ENCODE measurements at places on chromosomes 1 and 21.

- DNase-seq: no peak
Observed at GRCh38 chr1:8161546-8162105, 135.5 kb upstream of the ERRFI1 start.

GRCh38 chr1:248373761-248374160 is 1.8 kb upstream of the OR2T6 start:
- DNase-seq: no peak

- no peak for DNase-seq
Observed at GRCh38 chr1:175797576-175797975, 54.2 kb upstream of the TNR start.

- DNase-seq: no peak
Observed at GRCh38 chr1:115606305-115606704, 35.5 kb upstream of the VANGL1 start.

DNA sequence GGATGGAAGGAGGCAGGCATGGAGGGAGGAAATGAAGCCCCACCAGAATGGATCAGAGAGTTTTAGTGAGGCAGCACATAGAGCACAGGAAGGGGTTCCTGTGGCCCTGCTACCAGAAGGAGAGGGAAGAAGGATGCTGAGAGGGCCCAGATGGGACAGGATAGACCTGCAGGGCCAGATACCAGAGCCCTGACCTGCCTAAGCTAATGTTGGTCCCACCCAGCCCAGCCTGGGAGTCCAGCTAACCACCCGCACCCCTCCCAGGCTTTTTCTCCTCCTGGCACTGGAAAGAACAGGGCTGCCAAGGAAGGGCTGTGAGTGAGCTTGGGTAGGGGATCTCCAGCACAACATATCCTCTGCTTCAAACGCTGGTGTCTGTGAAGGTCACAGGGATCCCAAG is 6.9 kb downstream of the NECTIN4 start:
- DNase-seq: no peak

- DNase-seq: no peak
Observed at GRCh38 chr1:111705841-111706240, 33.4 kb downstream of the INKA2 start.

DNA sequence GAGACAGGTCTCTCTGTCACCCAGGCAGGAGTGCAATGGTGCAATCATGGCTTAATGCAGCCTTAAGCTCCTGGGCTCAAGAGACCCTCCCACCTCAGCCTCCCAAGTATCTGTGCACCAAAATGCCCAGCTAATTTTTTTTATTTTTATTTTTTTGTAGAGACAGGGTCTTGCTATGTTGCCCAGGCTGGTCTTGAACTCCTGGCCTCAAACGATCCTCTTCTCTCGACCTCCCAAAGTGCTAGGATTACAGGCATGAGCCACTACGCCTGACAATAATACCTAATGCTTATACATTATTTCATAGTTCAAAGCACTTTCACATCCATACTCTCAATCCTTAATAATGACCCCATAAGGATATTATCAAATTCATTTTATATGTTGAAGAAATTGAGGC is 48.3 kb downstream of the LUZP1 start:
- DNase-seq: no peak

DNA sequence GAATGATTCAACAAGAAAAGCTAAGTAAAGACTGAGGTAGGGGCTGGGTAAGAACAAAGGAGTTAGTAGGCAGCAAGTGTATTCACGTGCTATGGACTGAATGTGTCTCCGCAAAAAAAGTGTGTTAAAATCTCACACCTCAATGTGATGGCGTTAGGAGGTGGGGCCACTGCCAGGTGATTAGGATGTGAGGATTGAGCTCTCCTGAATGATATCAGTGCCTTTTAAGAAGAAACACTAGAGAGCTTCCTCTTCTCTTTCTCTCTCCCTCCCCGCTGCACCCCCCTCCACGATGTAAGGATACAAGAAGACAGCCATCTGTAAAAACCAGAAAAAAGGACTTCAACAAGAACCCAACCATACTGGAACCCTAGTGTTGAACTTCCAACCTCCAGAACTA is 396.1 kb upstream of the PLXNA2 start:
- DNase-seq: no peak

GRCh38 chr1:150012611-150013010 is 2.1 kb upstream of the OTUD7B start:
- peak; percentile 53 for DNase-seq

- no peak for DNase-seq
Observed at GRCh38 chr1:235156265-235156664, 4.8 kb downstream of the RBM34 start.

GRCh38 chr1:179794669-179795068 is 51.6 kb downstream of the FAM163A start:
- DNase-seq: no peak

GRCh38 chr1:224785622-224786021 is 143.9 kb upstream of the DNAH14 start:
- DNase-seq: no peak

- peak; percentile 11 for DNase-seq
Observed at GRCh38 chr1:165443539-165444311, 1.2 kb downstream of the RXRG start.

- no peak for DNase-seq
Observed at GRCh38 chr1:8427493-8427892, 109.6 kb downstream of the SLC45A1 start.

DNA sequence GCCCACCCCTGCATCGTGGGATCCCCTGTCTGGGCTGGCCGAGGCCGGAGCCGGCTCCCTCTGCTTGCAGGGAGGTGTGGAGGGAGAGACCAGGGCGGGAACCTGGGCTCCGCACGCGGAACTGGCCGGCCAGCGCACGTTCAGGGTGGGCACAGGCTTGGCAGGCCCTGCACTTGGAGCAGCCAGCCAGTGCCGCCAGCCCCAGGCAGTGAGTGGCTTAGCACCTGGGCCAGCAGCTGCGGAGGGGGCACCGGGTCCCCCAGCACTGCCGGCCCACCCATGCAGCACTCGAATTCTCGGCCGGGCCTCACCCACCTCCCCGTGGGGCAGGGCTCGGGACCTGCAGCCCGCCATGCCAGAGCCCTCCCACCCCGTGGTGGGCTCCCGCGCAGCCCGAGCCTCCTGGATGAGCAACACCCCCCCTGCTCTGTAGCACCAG is 422.6 kb downstream of the AMY1C start:
- no peak for DNase-seq

GRCh38 chr1:55519276-55519675 is 304.1 kb upstream of the USP24 start:
- no peak for DNase-seq

- no peak for DNase-seq
Observed at GRCh38 chr1:13760921-13761320, 60.9 kb downstream of the PRDM2 start.

DNA sequence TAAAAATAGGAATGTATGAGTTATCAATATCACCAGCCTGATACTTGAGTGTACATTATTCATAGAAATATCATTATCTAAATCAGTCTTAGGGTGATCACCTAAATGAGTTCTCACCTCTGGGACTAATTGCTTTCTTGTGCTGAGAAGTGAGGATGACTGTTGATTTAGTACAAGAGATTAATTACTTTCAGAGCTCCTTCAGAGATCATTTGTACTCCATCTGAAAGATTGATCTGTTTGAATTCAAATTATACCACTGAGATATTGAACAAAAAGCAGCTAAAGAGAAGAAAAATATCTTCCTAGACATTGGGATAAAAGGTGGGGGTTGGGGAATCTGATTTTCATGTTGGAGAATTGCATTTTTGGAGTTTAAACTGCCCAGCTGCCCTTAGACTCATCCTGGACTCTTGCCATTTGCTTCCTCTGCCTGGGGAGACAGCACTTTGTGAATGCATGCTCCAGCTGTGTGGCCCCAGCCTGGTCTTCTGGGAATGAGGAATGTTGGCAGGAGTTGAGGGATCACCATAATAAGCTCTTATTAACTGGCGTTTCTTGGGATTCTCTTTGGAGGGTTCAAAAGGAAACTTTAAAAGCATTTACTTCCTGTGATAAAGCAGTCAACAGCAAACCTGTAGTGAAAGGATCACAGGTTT is 19.7 kb upstream of the PGBD2 start:
- DNase-seq: no peak

DNA sequence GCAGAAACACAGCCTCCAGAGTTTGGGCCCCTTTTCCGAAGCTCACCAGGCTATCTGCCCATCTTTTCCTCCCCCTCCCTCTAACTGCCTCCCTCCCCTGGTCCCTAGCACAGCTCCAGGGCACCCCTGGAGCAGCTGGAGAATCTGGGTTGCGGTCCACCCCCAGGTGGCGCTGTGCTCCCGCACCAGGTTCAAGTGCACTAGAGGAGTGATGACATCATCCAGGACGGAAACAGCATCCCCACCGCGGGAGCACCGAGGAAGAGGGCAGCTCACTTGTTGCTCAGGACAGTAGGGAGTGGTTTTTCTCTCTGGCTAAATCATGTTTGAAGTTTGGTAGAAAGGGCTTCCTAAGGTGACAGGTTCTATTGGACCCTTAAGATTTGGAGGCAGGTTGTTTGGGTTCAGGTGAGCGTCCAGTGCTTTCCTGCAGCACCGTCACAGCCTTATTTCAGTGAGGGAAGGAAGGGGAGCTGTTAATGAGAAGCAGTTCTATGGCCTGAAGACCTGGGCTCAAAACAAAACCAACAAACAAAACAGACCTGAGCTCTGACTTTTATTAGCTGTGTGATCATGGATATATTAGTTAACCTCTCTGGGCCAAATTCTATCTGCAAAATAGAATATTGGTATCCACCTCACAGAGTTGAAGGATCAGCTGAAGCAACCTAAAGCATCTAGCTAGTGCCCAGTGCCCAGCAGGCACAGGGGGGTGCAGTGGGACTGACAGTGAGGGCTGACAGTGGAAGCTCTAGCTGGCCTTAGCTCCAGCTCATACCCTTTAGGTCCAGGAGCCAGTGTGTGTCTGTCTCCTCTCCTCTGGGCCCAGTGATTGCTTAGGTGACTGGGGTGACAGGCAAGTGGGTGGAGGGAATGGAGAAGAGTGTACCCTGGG is 7.5 kb downstream of the SHISA4 start:
- DNase-seq: peak; percentile 62

- peak; percentile 51 for DNase-seq
Observed at GRCh38 chr1:117671781-117672501, 66.1 kb downstream of the TENT5C start.

GRCh38 chr1:169933984-169934725 is 40.5 kb upstream of the SCYL3 start:
- no peak for DNase-seq

- no peak for DNase-seq
Observed at GRCh38 chr1:40394491-40395172, 21.1 kb downstream of the SMAP2 start.

DNA sequence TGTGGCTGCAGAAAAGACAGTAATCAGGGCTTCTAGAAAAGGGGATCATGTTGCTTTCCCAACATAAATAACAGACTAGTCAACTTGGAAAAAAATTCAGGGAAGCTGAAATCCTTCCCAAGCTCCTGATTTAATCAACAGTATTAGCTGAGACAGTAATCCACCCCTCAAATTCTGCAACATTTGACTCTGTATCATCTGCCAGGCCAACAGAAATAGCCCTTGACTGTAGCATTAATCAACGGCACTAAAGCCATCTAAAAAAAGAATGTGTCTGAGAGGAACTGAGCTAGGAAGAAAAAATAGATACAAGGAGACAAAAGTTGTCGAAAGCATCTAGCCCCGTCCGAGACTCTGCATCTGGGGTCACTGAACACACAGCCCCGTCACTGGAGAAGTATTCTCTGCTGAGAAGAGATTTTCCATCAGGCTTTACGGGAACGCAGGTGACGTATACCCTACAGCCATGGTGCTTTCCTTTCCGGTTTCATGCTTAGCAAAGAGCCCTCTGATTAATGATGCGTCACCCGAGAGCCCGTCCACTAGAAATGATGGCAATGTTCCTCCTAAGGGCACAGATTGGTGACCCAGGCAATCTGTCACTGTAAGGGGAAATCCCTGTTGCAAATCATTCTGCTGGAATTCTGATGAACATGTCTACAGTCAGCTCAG is 42.1 kb upstream of the TP53BP2 start:
- DNase-seq: no peak

- DNase-seq: no peak
Observed at GRCh38 chr1:32623775-32624174, 26.6 kb downstream of the ZBTB8OS start.

DNA sequence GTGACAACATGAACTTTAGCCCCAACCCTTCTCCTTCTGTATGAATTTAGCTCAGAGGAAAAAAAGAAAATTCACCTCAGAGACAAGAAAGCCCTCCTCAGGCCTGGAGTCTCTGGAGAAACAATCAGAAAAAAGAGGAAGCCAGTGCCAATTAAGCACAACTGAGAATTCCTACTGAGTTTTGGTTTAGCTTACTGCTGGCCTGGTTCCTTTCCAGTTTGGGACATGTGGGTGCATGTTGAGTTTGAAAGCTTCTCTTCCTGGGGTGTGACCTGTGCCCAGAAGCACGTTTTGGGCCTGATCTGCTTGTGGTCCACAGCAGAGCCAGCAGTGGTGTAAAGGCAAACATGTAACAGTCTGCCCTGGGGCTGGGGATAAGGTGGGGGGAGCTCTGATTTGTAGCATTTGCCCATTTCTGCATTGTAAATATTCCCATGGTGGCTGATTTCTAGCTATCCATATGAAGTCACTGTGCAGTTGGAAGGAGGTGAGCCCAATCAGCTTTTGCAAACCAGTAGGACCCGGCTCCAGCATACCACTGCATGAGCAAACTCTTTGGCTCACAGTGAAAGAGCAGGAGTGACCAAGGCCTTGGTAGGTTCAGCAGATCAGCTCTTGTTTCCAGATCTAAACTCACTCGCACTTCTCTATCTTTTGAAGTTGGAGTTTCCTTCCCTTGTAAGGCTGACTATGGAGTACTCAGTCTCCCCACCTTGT is 4.7 kb upstream of the THEM5 start:
- DNase-seq: no peak

GRCh38 chr1:29372108-29372507 is 135.8 kb downstream of the PTPRU start:
- DNase-seq: no peak

DNA sequence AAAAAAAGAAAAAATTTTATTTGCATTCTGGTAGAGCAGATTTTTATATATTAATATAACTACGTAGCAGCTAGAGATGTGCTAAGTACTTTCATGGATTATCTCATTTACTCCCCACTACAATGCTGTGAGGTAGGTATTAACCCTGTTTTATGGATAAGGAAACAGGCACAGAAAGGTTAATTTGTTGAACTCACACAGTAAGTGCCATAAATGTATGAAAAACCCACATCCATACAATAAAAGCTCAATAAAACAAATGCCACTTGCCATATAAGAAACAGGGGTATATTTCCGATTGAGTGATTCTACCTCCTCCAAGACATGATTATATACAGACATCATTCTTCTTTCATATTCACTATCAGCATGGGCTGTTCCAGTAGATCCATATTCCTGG is 83.1 kb downstream of the INTS7 start:
- DNase-seq: no peak

- DNase-seq: no peak
Observed at GRCh38 chr1:16975211-16975610, 5.2 kb downstream of the MFAP2 start.

Measured in anterior cingulate cortex (tissue), 58 donors.